ENCODE measurements at places on chromosomes 5 and 9. TPM values are rescaled to one million over a fixed set of nuclear protein-coding genes. Genes with fewer than 3 reads are reported as not detected.

- H3K27ac ChIP-seq: no peak overlapping the region
- no peaks in the 10 kb centered on the region for H3K36me3 ChIP-seq
- no peak overlapping the region for H3K4me3 ChIP-seq
- no peak for DNase-seq
Measured at GRCh38 chr9:80995759-80996158, 693.6 kb downstream of the TLE1 start.

GRCh38 chr9:70760228-70760627 lies 345.8 kb upstream of the KLF9 start:
- no peaks in the 10 kb centered on the region for H3K36me3 ChIP-seq
- H3K27ac ChIP-seq: no peak overlapping the region

DNA sequence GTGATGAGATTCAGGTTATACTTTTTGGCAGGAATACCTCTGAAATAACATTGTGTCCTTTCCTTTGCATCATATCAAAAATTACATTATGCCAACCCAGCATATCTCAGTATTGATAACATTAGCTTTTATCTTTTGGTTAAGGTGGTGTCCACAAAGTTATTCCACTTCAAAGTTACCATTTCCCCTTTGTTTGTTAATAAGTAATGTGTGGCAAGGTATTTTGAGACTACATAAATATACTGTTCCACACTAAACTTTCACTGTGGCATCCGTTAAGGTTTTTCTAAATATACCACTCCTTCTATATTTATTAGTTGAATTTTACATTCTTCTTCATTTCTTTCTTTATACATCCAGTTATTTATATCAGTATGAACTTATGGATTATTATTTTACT lies 14.1 kb upstream of the ARHGEF37 start:
- no peak overlapping the region for H3K27ac ChIP-seq
- no peak overlapping the region for H3K4me3 ChIP-seq
- H3K4me1 ChIP-seq: no peaks in the 10 kb centered on the region
- H3K27me3 ChIP-seq: no peaks in the 10 kb centered on the region

DNA sequence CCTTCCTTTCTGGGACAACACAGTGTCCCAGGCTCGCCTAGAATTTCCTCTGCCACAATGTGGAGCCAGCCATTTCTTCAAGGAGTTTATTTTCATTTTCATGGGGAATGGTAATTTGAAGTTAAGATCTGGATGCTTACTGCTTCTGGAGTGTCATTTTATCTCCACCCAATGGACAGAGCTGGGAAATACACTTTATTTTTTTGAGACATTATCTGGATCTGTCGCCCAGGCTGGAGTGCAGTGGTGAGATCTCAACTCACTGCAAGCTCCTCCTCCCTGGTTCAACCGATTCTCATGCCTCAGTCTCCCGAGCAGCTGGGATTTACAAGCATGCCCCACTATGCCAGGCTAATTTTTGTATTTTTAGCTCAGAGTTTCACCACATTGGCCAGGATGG lies 12.7 kb upstream of the THG1L start:
- H3K27ac ChIP-seq: no peak overlapping the region
- peak; percentile 60 for DNase-seq
- H3K4me3 ChIP-seq: no peak overlapping the region

- H3K27me3 ChIP-seq: no peaks in the 10 kb centered on the region
- H3K4me1 ChIP-seq: peaks cover 3% of the 10 kb centered on the region
- H3K4me3 ChIP-seq: no peak overlapping the region
- H3K27ac ChIP-seq: no peak overlapping the region
- no peak for DNase-seq
Measured at GRCh38 chr5:9781890-9782289, 151.7 kb upstream of the TAS2R1 start.

GRCh38 chr9:131593091-131593820 lies 47.9 kb downstream of the PRRT1B start:
- no peak overlapping the region for H3K4me3 ChIP-seq
- no peak overlapping the region for H3K27ac ChIP-seq
- peaks cover 31% of the 10 kb centered on the region for H3K36me3 ChIP-seq
- no peak for DNase-seq
- no peaks in the 10 kb centered on the region for H3K4me1 ChIP-seq

DNA sequence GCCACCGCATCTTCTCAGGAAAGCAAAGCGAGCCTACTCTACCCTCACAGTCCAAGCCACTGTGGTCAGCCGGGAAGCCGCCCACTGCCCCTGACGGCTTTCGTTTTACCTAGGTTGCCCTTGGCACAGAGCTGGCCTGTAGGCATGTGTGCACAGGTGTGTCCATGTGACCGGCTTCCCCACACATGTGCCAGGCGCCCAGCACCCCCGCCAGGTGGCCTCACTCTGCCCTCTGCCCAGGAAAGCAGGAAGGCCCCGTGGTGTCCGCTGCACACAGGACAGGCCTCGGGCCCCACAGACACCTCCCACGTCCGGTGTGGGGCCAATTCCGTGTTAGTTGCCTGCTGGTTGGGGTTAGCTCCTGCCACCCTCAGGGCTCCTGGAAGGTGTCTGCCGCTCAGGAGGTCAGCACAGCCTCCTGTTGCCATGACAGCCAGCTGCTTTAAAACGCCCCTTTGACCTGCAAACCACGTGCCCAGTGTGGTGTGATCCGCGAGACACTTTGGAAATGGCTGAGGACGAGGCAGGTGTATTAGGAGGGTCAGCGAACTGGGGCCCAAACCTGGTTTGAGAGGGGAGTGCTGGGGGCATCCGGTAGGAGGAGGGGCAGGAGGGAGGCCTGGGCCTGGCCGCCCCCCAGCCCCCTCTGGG lies 28.7 kb downstream of the TPPP start:
- H3K27ac ChIP-seq: no peak overlapping the region
- no peaks in the 10 kb centered on the region for H3K4me1 ChIP-seq
- H3K4me3 ChIP-seq: no peak overlapping the region
- no peak for DNase-seq
- H3K36me3 ChIP-seq: peaks cover 25% of the 10 kb centered on the region

- H3K27ac ChIP-seq: no peak overlapping the region
- no peaks in the 10 kb centered on the region for H3K36me3 ChIP-seq
- no peak for DNase-seq
- no peak overlapping the region for H3K4me3 ChIP-seq
- H3K27me3 ChIP-seq: no peaks in the 10 kb centered on the region
Measured at GRCh38 chr9:75658301-75658905, 232.1 kb upstream of the PCSK5 start.

DNA sequence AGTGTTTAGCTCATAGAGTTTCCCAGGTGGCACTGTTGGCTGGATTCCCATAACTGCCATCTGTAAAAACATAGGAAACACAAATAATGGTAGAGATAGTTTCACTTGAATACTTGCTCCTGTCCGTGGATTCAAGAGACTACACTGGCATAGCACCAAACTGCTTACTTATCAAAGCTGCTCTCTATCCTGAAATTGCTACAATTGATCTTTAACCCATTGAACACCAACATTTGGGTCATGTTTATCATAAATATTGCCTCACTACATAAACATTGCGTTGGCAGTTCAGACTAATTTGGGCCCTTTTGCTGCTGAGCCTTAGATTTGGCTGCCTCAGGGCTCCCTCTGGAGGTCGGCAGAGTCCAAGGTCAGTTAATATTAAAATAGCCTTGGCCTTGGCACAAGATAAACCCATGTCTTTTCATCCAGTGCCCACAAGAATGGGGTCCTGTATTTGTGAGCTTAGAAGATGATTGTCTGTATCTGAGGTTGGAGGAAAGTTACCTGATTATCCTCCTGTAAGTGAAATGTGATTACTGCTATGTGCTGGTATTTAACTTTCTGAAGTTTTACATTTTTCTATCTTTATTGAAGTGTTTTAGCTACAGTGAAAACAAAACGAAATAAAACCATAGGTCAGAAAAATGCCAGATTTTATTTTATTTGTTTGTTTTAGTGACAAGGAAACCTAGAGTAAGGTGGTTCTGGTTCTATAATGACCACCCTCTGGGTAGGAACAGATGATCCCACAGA lies 4.0 kb upstream of the RANBP3L start:
- H3K36me3 ChIP-seq: no peaks in the 10 kb centered on the region
- H3K4me3 ChIP-seq: no peak overlapping the region

- no peaks in the 10 kb centered on the region for H3K36me3 ChIP-seq
- no peak overlapping the region for H3K4me3 ChIP-seq
- no peaks in the 10 kb centered on the region for H3K4me1 ChIP-seq
- no peak for DNase-seq
- peak overlapping the region; percentile 33 for H3K27ac ChIP-seq
- no peaks in the 10 kb centered on the region for H3K27me3 ChIP-seq
Measured at GRCh38 chr5:79814699-79815098, 125.1 kb downstream of the CMYA5 start.

- H3K4me1 ChIP-seq: peaks cover 12% of the 10 kb centered on the region
- no peaks in the 10 kb centered on the region for H3K27me3 ChIP-seq
- peaks cover 2% of the 10 kb centered on the region for H3K36me3 ChIP-seq
- no peak overlapping the region for H3K4me3 ChIP-seq
- no peak for DNase-seq
Measured at GRCh38 chr5:176545388-176545736, 3.8 kb upstream of the CDHR2 start.

DNA sequence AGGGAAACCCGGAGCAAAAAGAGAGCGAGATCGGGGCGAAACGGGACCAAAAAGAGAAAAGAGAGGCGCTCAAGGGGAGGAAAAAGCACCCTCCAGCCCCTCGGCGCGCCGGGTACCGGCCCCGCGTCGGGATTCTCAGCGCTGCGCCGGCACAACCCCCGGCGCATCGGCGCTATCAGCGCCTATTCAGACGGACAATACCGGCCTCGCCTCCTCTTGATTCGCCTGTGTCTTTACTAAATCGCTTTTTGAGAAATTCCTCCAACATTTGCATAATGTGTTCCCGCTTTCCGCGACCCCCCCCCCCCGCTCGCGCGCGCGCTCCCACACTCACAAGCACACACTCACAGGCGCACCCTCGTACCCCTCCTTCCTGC lies 578 bp downstream of the LHX6 start:
- no peaks in the 10 kb centered on the region for H3K36me3 ChIP-seq
- H3K27me3 ChIP-seq: peaks cover 98% of the 10 kb centered on the region
- DNase-seq: peak; percentile 67
- H3K27ac ChIP-seq: no peak overlapping the region

- H3K27me3 ChIP-seq: no peaks in the 10 kb centered on the region
- peaks cover 36% of the 10 kb centered on the region for H3K36me3 ChIP-seq
- DNase-seq: no peak
- H3K4me1 ChIP-seq: no peaks in the 10 kb centered on the region
- H3K27ac ChIP-seq: no peak overlapping the region
Measured at GRCh38 chr9:5787759-5788302, 45.1 kb downstream of the ERMP1 start.

GRCh38 chr9:134323741-134324358 lies 2.4 kb upstream of the RXRA start:
- peak; percentile 67 for DNase-seq
- H3K4me1 ChIP-seq: peaks cover 13% of the 10 kb centered on the region
- no peak overlapping the region for H3K4me3 ChIP-seq
- H3K36me3 ChIP-seq: no peaks in the 10 kb centered on the region
- no peaks in the 10 kb centered on the region for H3K27me3 ChIP-seq
- no peak overlapping the region for H3K27ac ChIP-seq

DNA sequence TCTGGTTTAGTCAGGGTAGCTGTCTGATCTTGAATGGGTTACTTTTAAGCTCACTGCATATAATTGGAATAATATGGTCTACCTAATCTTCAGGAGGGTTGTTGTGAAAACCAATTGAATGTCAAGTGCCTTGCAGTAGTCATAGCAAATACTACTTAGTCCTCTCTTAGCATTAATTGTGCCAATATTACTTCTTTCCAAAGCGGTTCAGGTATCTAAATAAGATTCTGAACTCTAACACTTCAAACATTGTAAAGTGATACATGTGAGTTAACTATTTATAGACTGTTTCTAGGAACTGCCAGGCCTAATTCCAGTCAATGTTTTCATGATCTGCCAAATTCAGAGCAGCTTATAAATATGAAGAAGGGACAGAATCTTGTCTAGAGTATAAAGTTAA lies 140.2 kb downstream of the SH3GL2 start:
- H3K4me1 ChIP-seq: no peaks in the 10 kb centered on the region
- no peak overlapping the region for H3K27ac ChIP-seq
- H3K4me3 ChIP-seq: no peak overlapping the region
- H3K27me3 ChIP-seq: no peaks in the 10 kb centered on the region

DNA sequence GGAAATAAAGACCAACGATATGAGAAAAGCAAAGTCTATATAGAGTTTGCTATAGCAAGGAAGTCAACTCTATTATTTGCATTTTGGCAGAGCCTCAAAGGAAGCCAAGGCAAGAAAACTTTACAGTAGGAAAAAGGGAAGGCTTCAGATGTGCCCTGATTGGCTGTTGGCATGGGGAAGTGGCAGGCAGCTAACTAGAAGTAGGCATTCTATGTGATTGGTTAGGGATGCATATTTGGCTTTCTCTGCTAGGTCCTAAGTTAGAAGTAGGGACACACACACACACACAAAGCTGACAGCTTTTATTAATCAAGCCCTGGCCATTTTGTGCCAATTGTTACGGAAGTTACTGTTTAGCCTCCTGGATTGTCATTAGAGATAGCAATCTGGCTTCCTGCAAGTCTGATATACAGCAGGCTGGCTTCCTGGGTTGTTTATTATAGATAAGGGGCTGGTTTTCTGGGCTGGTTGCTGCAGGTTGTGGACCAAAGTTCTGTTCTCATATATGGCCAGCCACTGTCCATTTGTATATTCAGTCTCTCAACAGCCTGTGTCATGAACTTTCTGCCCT lies 308.1 kb upstream of the GRAMD2B start:
- H3K4me1 ChIP-seq: peaks cover 1% of the 10 kb centered on the region
- H3K27ac ChIP-seq: no peak overlapping the region
- H3K4me3 ChIP-seq: peak overlapping the region; percentile 55
- no peaks in the 10 kb centered on the region for H3K27me3 ChIP-seq

DNA sequence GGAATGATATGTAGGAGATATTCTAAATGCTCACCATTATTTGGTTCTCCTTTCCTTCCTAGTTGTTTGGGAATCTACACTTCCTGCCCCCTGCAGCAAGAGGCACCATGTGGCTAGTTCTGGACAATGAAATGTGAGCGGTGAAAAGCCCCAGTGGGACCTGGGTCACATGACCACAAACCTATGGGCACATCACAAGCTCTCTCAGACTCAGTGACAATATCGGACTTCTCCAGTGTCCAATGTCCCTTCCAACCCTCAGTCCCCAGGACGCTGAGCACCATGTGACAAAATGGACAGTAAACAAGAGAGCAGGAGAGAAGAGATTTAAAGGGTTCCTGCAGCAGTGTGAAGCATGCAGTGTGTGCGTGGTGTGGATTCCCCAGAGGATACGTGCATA lies 44.6 kb upstream of the FOXE1 start:
- DNase-seq: no peak
- no peaks in the 10 kb centered on the region for H3K36me3 ChIP-seq
- no peak overlapping the region for H3K4me3 ChIP-seq
- peaks cover 8% of the 10 kb centered on the region for H3K4me1 ChIP-seq
- no peak overlapping the region for H3K27ac ChIP-seq

Gene KCNIP1
- total RNA-seq: not detected

Gene CRHBP
- 14.4 TPM for total RNA-seq

Gene MZB1
- 0.57 TPM for total RNA-seq

Gene ADGRV1
- total RNA-seq: 86.0 TPM

Gene ANKRD34B
- 0.20 TPM for total RNA-seq

Gene DBH
- total RNA-seq: not detected

Gene ZNF454
- total RNA-seq: 0.86 TPM

Gene ADRA1B
- 0.60 TPM for total RNA-seq

Gene PURA
- total RNA-seq: 5.5 TPM

Gene NTMT1
- total RNA-seq: 39.6 TPM

Gene COL15A1
- total RNA-seq: 0.27 TPM

Gene SERF1A
- 9.5 TPM for total RNA-seq

Gene C5orf34
- total RNA-seq: 10.3 TPM

Gene ZNF484
- total RNA-seq: 9.3 TPM

Gene GLRA1
- total RNA-seq: not detected

All from endodermal cell (in vitro differentiated cells).